ENCODE measurements at places on chromosomes 1 and 21.

DNA sequence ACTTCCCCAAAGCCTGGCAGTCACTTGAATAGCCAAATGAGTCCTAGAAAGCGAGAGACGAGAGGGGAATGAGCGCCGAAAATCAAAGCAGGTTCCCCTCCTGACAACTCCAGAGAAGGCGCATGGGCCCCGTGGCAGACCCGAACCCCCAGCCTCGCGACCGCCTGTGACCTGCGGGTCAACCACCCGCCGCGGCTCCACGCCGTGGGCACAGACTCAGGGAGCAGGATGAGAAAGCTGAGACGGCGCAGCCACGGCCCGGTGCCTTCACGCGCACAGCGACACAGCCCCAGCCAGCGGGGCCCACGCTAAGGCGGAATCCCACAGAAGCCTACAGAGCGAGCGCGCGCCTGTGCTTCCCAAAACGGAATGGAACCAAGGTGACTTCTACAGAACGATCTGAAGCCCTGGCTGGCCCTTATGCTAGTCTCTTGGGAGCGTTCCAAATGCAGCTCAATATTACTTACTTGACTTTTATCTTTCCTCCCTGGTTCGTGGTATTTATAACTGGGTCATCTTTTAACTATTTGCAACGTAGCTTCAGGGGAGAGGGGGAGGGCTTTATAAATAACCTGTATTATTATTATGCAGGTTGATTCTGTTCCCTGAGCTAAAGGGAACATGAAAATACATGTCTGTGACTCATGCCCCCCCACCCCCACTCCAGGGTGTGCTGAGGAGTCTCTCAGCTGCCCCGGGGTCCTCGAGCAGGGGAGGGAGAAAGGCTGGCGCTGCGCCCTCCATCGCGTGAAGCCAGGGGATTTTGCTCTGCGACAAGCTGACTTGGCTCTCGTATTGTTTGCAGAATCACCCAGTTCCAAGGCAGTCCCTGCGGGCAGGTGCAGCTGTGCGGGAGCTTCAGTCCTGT lies 1.7 kb downstream of the TSPEAR start:
- peak; percentile 92 for DNase-seq

DNA sequence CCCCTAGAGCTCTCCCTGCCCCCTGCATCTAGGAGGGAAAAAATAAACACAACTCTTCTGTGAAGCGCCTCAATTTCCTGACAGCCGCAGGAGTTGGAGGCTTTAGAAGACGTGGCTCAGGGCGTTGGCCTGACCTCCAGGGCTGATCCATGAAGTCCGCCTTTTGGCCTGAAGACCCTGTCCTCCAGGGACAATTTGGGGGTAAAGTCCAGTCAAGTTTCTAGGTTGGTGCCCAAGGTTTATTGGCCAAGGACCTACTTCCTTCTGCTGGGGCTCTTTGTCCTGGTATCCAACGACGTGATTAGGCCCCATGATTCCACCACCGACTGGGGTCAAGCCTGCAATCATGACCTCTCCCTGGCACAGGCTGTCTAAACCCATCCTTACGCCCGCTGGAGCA lies 54.9 kb downstream of the PTPRF start:
- DNase-seq: no peak

DNA sequence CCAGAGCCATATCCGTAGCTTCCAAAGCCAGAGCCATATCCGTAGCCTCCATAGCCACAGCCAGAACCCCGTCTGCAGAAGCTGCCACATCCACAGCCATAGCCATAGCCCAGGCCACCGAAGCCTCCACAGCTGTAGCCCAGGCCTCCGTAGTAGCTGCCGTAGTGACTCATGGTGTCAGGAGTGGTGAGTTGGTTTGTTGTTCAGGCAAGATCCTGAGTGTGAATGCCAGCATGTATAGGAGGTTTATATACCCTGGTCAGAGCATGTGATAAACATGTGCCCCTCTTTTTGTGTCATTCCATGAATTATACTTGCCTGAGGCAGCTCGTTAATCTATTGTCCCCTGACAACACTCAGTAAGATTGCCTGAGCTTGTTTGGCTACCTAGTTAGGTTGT lies at the start of gene KRTAP19-1:
Gene KRTAP19-1, minus strand, starts transcription at position 223 of the 400 bp plus-strand sequence. Its CDS starts 50 bp downstream, at position 173.
- DNase-seq: no peak

DNA sequence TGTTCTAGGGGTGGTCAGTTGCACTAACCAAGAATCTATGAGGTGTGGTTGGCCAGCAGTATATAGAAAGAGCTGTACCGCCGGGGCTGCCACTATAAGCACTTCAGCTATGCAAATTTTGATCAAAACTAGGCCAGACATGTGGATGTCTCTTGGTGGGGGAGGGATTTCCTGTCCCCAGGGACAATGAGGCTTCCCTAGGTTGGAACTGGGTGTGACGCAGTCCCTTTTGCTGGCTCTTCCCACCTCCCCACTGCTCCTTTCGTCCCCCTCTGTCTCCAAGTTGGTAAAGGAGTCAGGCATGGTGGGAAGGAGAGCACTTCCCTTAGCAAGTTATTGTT lies 13.6 kb downstream of the SDCCAG8 start:
- no peak for DNase-seq

- DNase-seq: no peak
Measured at GRCh38 chr21:37427221-37427620, 60.6 kb downstream of the DYRK1A start.

DNA sequence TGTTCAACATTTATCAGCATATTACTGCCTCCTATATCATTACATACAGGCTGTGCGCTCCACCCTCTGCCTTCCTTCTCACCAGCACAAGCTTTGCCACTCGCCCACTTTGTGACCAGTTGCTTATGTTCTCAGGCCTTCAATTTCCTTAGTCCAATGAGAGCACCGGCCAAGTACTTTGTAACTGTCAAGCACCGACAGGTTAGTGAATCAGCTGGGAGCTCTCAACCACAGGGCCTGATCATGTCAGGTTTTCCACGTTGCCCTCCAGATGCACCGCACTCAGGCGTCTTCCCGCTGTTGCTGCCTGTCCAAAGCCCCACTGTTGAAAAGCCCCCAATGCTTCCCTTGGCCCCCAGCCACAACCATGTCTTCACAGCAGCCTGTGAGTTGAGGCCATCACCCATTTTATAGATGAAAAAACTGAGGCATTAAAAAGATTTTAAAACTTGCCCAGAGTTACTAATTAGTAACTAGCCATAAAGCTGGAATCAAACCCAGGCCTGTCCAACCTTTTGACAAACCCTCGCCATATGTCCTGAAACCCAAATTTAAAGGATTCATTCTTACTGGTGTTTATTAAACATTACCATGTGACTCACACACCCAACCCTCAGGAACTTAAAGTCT lies 3.4 kb upstream of the KCNN3 start:
- DNase-seq: no peak

GRCh38 chr21:33278721-33279120 lies 12.6 kb downstream of the IL10RB start:
- DNase-seq: no peak

GRCh38 chr1:2313651-2314261 lies 77.6 kb downstream of the MORN1 start:
- DNase-seq: no peak

DNA sequence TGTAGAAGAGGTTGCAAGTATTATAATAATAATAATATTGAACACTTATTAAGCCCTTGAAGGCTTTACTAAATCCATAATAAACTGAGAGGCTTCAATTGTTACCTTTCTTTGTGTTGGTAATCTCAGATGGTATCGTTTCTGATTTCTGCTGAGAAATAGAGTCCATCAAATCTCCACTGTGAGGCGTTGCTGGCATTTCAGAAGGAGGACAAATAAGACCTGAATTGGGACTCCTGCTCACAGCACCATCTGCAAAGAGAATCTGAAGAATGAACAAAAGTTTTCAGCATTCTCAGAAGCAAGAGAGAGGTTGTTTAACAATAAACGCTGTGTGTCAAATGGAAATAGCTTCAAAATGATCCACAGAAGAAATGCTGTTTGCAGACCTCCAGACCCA lies 93.7 kb downstream of the WDR3 start:
- DNase-seq: no peak

DNA sequence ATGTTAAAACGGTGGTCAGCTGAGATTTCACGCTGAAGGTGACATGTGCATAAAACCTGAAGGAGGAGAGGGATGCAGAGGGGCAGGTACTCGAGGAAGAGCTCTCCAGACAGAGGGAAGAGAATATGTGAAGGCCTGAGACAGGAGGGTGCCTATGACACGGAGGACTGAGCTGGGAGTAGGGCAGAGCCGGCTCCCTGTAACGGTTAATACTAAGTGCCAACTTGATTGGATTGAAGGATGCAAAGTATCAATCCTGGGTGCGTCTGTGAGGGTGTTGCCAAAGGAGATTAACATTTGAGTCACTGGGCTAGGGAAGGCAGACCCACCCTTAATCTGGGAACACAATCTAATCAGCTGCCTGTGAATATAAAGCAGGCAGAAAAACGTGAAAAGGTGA lies 136.2 kb upstream of the SYT6 start:
- no peak for DNase-seq

GRCh38 chr1:182962554-182963115 lies 9.7 kb upstream of the SHCBP1L start:
- DNase-seq: peak; percentile 74

DNA sequence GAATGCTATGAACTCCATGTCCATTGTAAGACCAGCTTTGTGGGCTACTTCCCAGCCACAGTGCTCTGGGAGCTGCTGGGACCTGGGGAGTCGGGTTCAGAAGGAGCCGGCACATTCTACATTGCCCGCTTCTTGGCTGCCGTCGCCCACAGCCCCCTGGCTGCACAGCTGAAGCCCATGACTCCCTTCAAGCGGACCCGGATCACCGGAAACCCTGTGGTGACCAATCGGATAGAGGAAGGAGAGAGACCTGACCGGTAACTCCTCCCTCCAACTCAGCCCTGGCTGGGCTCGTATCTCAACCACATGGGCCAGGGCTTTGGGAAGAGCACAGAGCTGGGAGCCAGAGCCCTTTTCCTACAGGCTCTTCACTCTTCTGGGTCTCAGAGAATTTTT lies 15.4 kb downstream of the MOV10 start:
- DNase-seq: no peak

- peak; percentile 85 for DNase-seq
Measured at GRCh38 chr1:54547601-54548388, at the start of gene ACOT11. Gene ACOT11, plus strand, starts transcription at chr1:54548228. Its CDS starts 82 bp downstream, at chr1:54548310.

DNA sequence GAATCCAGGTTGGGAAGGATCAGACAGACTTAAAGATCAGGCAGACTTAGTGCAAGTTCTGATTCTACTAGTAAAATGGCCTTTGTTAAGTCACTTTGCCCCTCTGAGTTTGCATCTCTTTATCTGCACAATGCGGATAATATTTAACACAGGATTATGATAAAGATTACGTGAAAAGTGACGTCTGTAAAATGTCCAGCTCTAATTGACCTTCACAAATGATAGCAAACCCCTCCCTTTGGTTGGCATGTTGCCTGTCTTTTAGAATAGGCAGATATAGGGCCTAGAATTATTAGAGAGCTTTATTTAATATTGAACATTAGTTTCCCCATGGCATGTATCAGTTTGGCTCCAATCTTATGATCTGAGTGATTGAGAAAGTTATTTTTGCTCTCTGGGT lies 55.4 kb downstream of the C1orf21 start:
- no peak for DNase-seq

- no peak for DNase-seq
Measured at GRCh38 chr1:245934409-245934808, 572.7 kb downstream of the SMYD3 start.

DNA sequence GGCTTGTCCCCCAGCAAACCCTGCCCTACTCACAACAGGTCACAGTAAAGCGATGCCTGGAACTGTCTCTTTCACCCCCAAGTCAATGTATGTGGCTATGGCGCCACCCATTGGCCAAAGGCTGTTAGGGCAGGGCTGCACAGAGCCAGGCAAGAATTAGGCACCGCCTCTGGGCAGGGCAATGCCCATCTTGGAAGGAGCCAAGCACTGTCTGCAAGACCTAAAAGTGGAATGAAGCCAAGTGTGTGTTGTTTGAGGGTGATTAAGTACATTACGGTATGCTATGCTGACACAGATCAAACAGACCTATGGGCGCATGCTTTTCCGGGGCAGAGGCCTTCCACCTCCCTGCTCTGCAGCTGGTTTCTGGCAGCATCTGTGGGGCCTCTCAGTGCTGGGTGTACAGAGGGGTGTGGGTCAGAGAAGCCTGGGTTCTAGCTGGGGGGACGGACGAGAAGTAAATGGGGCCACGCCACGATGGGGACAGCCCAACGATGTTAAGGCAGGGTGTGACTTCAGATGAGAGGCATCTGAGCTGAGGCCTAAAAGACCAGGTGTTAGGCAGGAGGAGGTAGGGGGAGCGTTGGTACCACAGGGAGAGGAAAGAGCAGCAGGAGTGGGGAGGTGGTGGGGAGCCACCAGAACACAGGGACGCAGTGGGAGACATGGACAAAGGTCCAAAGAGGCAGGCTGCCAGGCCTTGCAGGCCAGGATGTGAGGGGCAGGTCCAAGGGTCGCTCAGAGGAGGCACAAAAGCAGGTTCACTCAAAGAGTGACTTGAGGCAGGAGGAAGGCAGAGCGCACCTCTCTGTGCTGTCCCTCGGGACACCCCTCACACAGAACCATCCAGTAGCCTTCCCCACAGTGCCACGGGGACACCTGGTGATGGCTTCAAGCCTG lies 49.8 kb downstream of the ACOT7 start:
- peak; percentile 84 for DNase-seq

DNA sequence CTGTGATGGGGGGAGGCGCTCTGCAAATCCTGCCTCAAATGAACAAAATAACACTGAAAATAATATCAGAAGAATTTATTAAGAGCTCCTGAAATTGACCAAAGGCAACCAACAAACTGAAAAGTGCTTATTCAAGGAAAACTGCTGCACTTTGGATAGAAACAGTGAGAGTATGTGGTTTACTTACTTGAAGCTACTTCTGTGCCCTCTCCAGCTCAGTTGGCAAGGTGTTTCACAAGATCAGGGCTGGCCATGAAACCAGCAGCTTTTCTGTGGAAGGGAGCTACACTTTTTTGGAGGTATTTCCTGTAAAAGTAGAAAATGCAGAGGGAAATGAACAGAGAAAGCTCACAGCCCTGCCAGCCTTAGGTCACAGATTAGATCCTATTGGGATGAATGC lies 310.0 kb upstream of the SPAG17 start:
- DNase-seq: no peak

- DNase-seq: no peak
Measured at GRCh38 chr1:20698195-20698910, 19.5 kb downstream of the KIF17 start.

DNA sequence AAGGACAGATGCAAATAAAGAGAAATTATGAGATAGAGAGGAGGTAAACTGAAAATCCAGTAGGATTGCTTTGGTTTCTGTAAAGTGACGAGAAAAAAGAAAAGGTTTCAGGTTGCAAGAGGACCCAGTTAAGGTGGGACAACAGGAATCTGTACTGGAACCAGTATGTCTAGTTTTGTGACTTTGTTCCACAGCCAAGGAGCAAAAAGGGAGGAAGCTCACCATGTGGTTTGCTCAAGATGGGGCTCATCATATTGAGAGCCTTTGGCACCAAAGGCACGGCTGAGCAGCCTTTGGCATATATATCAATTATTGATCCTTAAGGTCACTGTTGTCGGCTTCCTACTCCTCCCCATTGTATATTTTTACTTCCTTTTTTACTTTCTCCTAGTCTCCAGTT lies 1.8 kb upstream of the ZDHHC18 start:
- DNase-seq: no peak

- no peak for DNase-seq
Measured at GRCh38 chr1:183209533-183210158, 23.6 kb downstream of the LAMC2 start.

GRCh38 chr1:63758791-63759190 lies 15.0 kb upstream of the ROR1 start:
- no peak for DNase-seq

- DNase-seq: no peak
Measured at GRCh38 chr1:71413441-71414175, 332.8 kb upstream of the ZRANB2 start.

GRCh38 chr1:117556341-117556740 lies 49.5 kb upstream of the TENT5C start:
- no peak for DNase-seq
